NCI-H460 (cell line): ENCODE measurements at places on chromosomes 5 and 9.

GRCh38 chr5:168667301-168667840, 88.2 kb upstream of the PANK3 start:
- DNase-seq = no peak

DNA sequence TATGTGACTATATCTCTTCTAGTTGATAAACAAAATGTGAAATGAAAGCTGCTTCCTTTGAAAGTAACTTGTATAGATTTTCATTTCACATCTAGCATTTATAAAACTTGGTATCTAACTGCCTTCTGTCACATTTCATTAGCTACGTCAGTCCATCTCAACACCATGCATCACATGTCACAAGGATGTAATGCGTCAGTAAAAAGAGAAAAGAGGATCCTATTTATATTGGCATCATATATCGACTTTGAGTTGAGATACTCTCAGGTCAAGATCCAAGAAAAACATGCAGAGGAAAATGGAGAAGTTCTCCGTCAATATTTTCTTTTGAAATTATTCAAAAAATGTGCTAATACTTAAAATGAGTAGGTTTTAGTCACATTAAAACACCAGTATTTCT, 1211.2 kb downstream of the EFNA5 start:
- no peak for DNase-seq

DNA sequence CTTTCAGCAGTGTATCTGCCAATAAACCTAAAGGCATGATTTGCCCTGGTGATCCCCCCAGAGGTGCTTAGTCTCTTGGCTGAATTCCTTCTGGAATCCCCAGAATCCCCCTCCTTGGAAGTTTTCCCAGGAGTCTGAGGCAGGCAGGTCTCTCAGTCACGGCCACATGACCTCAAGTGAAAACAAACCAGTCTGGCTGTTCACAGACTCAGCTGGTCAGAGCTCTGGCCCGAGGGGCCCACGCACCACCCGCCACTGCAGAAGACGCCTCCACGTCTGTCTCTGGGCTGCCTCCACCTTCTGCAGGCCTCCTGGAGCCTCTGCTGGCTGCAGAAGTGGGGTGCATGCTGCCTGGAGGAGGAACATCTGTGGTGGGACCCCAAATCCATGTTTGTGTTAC, 52.5 kb downstream of the HRH2 start:
- no peak for DNase-seq

- no peak for DNase-seq
These were observed 100.6 kb downstream of the LIFR start for GRCh38 chr5:38455796-38456330.

DNA sequence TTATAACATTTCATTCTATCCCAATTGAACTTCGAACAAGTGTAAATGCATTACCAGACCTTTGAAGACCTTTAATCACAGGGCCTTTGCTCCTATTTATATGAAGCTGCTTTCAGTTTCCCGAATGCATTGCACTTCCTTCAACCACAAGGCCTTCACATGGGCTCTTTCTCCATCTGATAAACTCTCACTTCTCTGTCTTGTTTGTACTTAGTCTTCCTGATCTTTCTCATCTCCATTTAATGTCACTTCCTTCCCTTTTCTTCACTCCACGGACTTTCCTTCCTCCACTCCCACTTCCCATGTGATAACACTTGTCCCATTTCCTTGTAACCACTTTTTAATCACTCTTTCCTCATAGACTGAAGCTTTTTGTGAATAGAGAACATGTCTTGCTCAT, 74.3 kb upstream of the TNC start:
- no peak for DNase-seq

GRCh38 chr5:128965011-128965637, at the start of gene SLC27A6:
Gene SLC27A6 (plus strand): TSS chr5:128965488. CDS start chr5:128966138, 650 bp downstream.
- DNase-seq = no peak

- no peak for DNase-seq
These were observed 344.3 kb downstream of the RAB3C start for GRCh38 chr5:58927181-58927580.

- DNase-seq = no peak
These were observed 669.0 kb downstream of the LRRC70 start for GRCh38 chr5:63247651-63248050.

DNA sequence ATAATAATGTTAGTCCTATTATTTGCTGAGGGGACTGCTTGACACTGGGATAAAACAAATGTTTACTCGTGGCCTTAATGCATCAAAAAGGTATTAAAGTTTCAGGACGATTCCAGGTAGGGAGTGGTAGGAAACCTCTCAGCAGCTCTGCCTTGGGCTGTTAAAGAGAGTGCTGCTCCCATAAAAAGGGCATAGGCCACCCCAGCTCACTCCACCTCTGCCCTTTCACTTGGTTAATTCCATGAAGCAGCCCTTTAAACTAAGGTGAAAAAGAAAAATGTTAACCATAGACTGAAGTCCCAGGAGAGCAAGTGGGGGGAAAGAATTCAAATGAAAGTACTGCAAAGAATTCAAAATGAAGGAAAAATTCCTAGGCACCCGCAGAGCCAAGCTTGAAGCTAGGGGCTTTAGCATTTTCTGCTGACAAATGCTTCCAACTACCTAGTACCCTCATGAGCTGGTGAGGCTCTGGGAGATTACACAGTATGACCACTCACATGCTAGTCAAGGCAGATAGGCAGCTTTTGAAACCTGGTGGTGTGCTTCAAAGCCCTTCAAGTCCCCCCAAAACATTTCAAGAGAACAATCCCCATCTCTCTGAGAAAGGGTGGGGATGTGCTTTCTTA, 8.5 kb downstream of the KLF9 start:
- DNase-seq = no peak

DNA sequence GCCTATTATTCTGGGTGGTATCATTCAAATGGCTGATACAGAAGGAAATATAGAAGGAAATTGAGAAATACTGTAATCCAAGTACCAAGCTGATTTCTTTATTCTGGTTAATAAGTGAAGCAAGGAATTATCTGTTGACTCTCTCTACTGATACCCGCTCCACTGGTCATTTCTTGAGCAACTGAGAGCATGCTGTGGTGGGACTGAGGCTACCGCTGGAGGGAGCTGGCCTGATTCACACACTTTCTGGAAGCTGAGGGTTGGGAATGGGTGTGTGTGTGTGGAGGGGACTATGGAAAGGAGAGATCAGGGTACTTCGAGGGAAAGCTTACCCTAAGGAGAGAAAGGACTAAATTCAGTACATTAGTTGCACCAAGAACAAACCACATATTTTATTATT, 104.1 kb downstream of the UGCG start:
- no peak for DNase-seq

- no peak for DNase-seq
These were observed 180.6 kb downstream of the EPB41L4A start for GRCh38 chr5:112238473-112238872.

DNA sequence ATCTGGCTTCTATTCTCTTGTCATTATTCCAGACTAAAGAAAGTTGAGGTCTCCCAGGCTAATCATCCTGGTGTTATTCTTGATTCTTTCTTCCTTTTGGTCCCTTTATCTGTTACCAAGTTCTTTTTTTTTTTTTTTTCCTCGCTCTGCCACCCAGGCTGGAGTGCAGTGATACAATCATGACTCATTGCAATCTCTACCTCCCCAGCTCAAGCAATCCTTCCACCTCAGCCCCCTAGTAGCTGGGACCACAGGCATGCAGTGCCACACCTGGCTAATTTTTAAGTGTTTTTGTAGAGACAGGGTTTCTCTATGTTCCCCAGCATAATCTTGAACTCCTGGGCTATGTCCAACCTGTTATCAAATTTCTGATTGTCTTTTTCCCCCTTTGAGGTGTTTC, 126.6 kb upstream of the DHFR start:
- DNase-seq = no peak

- DNase-seq = no peak
These were observed 84.3 kb downstream of the NNT start for GRCh38 chr5:43687275-43687674.

GRCh38 chr5:1090538-1090937, 21.3 kb downstream of the SLC12A7 start:
- no peak for DNase-seq

DNA sequence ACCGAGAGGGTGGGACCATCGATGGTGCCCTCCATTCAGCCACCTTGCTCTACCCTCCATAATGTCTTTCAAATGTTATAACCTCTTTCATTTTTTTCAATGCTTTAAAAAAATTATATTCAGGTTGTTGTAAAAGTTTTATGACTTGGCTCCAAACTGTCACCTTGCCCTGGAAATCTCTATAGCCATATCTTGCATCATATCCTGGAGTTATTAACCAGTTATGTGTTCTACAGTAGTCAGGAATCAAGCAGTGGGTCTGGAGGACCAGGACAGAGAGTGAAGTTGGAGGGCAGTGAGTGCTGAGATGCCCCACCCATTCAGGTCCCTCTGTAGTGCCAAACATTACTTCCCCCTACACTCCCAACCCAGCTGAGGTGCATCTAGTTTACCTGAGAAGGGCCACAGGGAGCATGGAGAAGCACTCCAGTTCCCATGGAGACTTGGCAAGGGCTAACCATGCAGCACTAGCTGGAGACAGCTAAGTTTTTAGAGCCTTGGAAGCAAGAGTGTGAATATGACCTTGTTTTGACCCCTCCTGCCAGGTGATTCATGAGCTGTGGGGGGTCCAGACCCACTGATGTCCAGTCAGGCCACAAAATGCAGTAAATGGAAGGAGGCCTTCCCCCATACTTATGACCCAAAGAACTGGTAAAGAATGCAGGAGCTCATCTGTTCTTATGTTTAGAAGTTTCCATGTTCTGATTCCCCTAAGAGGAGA, 5.5 kb downstream of the IFNA8 start:
- DNase-seq = no peak

- no peak for DNase-seq
These were observed 10.6 kb upstream of the FAM163B start for GRCh38 chr9:133619791-133620190.

GRCh38 chr9:134395737-134396257, 69.5 kb downstream of the RXRA start:
- DNase-seq = no peak

DNA sequence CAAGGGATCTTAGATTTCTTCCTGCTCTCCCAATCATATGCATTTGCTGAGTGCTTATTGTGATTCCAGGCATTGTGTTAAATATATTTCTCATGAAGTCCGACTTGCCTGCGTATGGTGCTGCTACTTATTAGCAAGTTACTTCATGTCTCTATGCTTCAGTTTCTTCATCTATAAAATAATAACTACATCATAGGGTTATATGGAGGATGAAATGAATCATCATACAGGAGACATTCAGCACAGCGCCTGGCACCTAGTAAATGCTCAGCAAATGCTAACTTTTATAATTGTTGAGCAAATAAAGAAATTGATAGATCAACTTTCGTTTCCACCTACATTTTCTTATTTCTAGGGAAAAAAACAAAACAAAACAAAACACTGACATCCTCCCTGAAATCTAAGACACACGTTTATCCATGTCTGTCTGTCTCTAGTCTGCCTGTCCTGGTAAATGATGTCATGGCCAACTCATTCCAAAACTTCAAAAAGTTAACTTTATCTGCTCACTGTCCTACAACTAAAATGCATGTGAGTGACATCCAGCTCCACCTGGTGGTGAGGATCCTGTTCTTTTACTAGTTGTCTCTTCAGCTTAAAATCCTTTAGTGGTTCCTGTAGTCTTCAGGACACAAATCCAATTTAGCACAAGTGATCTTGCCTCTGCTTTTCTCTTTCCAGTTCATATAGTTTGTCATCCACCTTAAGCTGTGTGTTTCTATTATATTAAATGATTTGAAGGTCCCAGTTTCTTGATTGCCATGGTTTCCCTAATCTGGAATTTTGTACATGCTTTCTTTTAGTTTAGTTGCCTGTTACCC, 27.7 kb downstream of the PPP3R2 start:
- peak; percentile 26 for DNase-seq

GRCh38 chr9:82367016-82367415, 378.4 kb downstream of the SPATA31D1 start:
- DNase-seq = no peak

DNA sequence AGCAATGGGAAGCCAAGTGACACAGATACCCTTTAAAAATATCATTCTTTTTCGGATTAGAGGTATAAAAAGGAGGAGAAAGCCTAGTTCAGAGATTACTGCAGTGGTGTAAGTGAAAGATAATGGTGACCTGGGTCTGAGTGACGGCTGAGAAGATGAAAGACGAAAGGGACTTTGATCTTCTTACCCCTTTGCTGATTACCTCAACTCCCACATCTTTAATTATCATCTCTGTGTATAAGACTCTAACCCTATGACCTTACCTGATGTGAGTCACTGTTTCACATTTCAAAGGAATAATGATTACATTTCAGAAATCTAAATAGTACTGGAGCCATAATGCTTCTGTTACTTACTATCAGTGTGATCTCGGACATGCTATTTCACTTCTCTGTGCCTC, 21.4 kb upstream of the CCNO start:
- DNase-seq = no peak

DNA sequence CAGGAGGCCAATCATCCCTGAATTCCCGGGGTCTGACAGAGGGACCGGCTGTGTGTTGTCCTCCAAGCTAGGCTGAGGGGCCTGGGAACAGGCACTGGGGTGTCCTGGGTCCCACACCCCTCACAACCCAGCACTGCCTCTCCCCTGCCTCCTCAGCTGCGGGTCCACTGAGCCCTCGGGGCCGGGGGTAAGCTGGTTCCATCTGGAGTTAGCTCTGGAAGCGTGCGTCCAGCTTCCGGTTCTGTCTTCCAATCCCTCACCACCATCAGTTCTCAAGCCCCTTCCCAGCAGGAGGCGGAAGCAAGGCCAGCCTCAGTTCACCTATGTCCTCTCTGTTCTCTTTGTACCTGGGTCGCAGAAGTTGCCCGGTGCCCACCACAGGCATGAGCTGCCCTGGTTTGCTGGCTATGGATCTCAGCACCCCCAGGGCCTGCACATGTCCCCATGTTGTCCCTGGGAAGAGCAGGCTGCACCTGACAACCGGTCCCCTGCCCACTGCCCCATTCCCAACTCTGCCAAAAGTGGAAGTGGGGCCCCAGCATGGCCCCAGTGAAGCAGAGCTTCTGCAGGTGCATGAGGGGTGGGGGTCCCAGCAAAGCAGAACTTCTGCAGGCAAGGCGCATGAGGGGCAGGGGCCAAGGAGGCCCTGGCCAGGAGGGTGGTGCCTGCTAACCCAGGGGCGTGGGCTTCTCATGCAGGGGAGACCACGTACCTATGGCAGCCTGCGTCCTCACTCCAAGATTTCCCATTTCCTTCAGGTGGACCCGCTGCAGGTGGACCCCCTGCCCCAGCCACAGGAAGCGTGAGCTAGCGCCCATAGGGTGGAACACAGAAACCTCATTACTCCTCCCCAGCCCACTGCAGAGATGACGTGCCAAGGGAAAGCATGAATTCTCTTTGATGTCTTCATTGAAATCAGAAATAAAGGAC, 111.9 kb downstream of the ZNF354C start:
- no peak for DNase-seq

GRCh38 chr9:2093920-2094597, 78.9 kb downstream of the SMARCA2 start:
- DNase-seq = no peak

DNA sequence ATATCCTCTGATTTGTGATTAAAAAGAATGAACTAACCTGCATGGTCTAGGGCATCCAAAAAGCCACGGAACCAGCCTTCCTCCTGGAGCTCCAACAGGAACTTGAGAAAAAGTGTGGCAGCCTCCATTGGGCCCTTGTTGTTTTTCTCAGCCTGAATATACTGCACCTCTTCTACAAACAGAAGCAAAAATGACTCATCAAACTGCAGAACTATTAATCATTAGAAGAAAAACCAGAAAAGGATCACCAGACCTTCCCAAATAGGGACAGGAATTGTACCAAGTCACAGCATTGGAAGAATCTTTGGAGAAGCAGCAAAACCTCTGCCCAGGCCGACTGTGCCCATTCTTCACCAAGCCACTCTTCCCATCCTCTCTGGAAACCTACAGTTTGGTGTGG, 25.2 kb downstream of the RIGI start:
- DNase-seq = no peak
